Central memory CD4-positive, alpha-beta T cell (primary cell): ENCODE measurements at places on chromosomes 7 and 10.

DNA sequence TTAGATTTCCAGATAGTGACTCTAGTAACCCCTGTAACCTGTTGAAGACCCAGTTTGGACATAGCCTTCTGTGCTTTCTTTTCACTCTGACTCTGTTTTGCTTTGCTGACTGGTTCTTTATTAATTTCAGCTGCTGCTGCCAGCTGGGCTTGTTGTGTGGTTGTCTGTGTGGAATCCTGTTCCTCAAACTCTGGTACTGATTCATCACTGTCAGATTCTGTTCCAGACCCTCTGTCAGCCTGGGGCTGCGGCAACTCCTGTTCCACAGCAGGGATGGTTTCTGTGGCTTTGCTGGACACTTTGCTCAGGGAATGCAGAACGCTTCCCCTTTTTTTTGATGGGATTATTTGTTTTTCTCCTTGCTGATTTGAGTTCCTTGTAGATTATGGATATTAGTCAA, 104.9 kb downstream of the SEC23IP start:
- no peak for DNase-seq

DNA sequence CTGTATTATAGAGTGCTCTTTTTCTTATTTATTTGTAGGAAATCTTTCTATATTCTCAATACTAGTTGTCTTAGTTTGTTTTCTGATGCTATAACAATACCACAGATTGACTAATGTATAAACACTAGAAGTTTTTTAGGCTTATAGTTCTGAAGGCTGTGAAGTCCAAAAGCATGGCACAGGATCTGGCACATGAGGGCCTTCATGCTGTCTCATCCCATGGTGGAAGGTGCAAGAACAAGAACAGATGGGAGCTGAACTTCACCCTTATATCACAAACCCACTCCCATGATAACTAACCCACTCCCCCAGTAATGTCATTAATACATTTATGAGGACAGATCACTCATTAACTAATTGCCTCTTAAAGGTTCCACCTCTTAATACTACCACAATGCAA, 109.7 kb downstream of the AVL9 start:
- no peak for DNase-seq

DNA sequence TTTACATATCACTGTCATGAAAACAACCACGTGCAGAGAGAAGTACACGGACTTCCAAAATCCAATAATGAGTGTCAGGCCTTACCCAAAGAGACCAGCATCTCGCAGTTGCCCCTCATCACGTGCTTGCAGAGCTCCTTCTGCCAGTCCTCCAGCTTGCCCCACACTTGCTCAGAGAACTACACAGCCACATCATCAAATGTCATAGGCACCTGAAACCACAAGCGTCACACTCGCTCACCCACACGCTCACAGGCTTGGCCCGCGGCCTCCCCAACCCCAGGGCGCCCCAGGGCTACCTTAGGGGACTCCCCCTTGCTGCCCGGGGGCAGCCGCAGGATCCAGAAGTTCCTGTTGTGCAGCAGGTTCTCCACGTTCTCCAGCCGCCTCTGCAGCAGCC, 123.4 kb upstream of the ZNF746 start:
- no peak for DNase-seq

DNA sequence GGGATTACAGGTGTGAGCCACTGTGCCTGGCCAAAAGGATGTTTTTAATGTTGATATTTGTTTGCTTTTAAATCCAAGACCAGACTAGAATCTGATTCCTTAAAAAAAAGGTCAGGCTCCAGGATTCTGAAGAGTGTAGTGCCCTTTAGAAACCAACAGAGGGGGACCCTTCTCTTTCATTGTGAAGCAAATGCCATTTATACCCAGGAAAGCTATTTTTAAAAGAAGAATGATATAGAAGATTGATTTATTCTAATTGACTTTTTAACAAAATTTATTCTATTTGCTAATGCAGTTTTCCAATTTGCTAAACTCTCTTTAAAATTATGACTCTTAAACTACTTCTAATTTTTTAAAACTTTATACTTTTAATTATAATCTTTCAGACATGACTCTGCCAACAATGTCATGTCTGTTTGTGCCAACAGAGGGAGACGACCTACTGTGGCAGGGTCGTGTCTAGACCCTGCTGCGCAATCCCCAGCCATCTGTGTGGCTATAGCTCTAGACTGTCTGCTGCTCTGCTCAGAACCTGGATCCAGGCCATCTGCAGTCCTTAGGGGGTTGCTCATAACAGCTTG, 201.0 kb upstream of the IMMP2L start:
- DNase-seq: no peak

DNA sequence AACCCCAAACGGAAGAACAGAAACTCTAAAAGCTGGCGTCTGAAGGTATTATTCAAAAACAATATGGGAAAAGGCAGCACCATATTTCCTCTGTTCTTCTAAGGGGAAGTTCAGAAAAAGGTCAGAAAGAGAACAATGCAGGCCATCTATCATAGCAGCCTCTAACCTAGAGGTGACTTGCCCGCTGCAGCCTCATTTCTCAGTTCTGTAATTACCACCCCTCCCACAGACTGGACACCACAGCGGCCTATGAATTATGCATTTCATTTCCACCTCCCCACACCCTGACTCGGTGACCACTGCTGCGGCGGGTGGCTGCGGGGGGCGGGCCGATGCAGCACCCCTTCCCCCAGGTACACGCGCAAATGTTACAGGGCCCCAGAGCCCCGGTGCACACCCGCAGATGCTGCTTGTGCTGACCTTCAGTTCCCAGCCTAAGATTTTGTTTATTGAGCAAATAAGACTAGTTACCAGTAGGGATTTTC, 125.5 kb downstream of the CLEC2L start:
- no peak for DNase-seq

DNA sequence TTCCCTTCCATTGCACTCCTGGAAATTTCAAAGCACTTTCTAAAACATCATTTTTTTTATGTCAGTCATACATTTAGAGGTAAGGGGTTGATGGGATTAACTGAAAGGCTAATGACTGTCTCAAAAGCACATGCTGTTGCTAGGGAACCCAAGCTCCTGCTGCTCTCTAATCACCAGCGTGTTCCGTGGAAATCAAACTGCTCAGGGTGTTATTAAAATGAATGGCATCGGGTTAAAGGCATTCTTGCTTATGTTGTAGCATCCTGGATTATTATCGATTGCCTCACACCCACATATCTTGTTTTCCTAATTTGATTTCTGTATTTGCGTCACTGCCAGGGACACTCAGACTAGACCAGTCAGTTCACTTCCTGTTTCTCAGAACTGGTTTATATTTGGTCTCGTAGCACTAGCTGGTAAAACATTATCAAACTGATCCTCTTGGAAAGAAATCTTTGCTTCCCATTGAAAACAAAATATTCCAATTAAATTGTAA, 216.5 kb upstream of the MKLN1 start:
- DNase-seq: peak; percentile 63

- DNase-seq: no peak
Observed at GRCh38 chr7:99554939-99555338, 3.0 kb upstream of the FAM200A start.

DNA sequence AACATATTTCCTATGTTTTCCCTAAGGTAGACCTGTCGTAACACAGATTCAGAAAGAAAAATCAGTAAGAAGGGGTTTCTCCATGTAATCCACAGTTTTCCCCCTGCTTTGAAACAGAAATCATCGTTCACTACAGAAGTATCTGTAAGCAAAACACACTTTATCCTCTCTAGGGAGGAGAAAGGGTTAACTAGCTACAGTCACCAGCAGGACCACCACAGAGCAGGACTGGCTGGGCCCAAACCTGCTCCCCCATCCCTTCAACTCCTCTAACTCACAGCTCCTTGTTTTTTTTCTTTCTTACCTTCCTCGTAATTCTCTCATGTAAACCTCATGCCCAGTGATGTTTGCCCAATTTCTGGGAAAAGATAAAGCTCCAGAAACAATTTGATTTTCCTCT, 167.7 kb downstream of the RAPGEF5 start:
- DNase-seq: no peak

DNA sequence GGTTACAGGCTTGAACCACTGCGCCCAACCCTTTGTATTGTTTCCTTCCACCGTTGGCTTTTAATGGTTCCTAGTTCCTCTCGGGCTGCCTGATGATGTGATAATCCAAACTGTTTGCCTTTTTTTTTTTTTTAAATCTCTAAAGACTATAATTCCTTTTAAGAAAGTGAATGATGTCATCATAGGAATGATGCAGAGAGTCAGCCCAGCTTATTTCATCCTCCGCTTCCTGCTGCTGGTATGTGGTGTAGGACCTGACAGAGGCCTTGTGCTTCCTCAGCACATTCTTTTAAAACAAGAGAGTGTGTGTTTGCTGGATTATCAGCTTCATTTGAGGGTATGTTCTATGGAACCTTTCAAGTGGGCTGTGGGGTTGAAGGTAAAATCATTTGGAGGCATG, 241.4 kb downstream of the LRMDA start:
- DNase-seq: no peak

GRCh38 chr7:40808378-40808942, 673.7 kb downstream of the SUGCT start:
- DNase-seq: no peak

DNA sequence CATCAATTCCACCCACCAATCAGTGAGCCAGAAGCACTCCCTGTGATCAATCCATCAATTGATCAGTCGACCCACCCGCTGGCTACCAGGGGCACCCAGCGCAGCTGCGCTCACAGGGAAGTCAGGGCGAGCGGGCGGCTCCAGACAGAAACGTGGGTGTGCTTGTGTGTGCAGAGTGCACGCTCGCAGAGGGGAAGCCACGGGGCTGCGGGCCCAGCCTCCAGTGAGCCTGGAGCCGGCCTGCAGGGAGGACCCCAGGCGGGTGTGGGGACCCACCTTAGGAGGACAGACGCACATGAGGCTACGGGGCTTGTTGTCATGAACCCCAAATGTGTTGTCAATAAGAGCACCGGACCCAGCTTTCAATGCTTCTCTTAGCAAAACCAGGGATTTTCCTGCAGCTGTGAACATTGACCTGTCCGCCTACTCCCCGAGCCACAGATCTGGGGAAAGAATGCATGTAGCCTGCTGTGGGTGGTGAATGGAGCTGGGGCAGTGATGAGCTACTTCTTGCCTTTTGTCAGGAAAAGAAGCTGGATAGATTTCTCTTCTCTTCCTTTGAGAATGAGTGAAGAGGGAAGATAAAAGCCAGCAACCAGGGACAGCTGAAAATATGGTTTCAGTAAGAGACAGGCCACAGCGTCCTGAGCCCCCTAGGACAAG, 497.8 kb downstream of the DNAJB6 start:
- DNase-seq: no peak

DNA sequence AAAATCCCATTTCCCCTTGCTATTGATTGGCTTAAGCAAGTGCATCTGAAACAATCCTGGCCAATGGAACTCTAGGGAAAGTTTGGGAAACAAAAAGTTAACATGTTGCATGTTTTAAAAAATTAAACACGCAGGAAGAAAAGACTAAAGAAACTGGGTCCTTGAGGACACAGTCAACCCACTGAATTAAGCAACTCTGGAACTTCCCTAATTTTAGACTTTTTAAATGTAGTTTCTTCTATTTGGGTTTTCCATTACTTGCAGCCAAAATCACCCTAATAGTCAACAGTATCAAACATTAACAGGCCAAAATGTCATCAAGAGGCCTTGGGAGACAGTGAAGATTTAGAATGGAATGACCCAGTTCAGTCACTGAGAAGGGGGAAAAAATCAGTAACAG, 40.6 kb downstream of the OSBPL3 start:
- DNase-seq: no peak

DNA sequence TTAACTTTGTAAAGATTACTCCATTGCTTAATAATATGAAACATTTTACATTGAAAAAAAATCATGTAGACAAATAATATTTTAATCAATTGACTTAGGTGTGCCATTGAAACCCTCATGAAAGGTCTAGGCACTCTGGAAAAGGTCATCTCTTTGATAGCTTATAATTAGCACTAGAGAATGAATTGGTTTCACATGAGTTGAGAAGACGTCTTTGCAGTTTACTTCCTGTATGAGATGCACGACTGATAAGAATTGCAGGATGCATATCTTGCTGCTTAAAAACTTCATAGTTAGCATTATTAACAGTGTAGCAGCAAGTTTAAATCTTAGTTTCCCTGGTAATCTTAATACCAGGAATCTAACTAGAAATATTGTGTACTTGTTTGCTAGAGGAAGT, 614.2 kb upstream of the COBL start:
- no peak for DNase-seq

DNA sequence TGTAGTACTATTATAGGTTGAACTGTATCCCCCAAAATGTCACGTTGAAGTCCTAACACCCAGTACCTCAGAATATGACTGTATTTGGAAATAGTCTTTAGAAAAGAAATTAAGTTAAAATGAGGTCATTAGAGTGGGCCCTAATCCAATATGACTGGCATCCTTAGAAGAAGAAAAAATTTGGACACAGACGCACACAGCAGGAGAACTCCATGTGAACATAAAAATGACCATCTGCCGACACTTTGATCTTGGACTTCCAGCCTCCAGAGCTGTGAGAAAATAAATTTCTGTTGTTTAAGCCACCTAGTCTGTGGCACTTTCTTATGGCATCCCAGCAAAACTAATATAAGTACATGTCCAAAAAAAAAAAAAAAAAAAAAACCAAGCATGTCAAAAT, 225.8 kb downstream of the PARD3 start:
- DNase-seq: no peak

GRCh38 chr7:83976302-83976701, 218.3 kb downstream of the SEMA3A start:
- peak; percentile 3 for DNase-seq

GRCh38 chr10:661597-662222, 27.8 kb downstream of the DIP2C start:
- no peak for DNase-seq

DNA sequence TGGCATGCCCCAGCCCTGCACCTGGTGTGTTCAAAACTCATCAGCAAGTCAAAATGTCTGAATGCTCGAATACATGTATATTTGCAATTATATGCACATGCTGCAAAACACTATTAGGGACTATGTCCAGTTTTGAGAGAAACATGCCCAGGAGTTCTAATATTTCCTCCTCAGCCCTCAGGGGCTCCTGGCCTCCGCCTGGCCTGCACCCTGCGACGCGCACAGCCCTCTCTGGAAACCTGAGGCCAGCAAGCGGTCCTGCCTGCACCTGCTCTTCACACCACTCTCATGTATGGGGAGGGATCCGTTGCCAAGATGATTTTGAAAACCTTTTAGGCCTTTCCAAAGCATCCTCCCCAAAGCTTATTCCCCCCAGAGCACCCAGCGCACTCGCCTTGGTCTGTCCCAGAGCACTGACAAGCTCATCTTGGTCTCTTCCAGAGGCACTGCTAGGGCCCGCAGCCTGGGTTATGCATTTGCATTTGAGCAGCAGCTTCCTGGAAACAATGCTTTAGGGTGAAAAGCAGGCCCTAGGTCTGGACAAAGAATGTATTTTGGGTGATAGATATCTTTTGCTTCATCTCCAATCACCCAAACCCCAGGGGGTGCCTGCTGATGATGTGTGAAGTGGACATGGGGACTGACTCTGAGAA, 22.6 kb upstream of the CNPY1 start:
- DNase-seq: no peak
